ENCODE measurements at places on chromosomes 3 and 15.

DNA sequence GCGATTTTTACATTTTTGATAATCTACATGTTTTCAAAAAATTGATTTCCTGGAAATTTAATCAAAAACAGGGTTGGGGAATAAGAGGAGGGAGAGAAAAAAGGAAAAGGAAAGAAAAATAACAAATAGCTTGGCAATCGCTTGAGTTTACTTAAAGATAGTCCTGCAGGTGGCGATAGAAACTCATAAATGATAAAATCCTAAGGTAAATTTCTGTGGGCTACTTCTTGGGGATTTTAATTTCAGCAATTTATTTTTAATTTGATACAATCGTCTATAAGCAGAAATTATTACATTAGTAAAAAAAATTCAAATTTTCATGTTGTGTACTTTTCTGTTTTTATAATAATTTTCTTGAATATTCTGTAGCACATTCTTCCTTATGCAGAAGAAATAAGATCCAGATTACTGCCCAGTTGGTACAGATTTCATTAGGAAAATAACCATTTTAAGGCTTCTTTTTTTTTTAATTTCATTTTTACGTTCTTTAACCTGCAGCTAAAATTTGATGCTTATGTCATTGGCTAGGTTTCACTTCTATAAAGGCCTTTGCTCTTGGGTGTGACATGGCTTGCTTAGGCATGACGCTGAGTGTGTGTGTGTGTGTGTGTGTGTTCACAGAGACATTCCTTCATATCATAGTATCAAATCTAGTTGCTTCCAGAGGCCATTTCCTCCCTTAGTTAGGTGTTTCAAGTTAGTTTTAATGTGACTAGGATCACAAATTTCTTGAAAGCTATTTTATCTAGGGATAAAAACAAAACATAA is 181.8 kb downstream of the MCTP2 start:
- DNase-seq, result peak; percentile 36

GRCh38 chr3:143604402-143605185 is 243.7 kb downstream of the SLC9A9 start:
- DNase-seq, result peak; percentile 30

GRCh38 chr3:64561325-64561843 is 126.4 kb downstream of the ADAMTS9 start:
- no peak for DNase-seq

DNA sequence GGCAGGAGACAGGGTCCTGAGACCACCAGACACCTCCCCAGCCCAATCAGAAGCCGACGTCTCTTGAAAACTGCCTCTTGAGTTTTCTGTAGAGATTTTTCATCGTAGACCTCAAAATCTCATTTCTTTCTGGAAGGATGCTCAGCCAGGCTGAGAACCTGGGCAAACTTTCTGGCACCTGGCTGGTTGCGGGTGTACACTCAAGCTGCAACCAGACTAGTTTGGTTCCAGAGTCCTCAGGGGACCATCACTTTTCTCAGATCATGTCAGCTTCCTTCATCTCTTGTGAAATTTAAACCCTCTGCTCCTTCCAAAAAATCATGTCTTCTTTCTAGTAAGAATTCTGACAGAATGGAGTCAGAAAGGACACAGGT is 45.1 kb downstream of the CMTM7 start:
- DNase-seq, result no peak

- no peak for DNase-seq
Measured at GRCh38 chr3:160136421-160136820, 88.8 kb upstream of the C3orf80 start.

DNA sequence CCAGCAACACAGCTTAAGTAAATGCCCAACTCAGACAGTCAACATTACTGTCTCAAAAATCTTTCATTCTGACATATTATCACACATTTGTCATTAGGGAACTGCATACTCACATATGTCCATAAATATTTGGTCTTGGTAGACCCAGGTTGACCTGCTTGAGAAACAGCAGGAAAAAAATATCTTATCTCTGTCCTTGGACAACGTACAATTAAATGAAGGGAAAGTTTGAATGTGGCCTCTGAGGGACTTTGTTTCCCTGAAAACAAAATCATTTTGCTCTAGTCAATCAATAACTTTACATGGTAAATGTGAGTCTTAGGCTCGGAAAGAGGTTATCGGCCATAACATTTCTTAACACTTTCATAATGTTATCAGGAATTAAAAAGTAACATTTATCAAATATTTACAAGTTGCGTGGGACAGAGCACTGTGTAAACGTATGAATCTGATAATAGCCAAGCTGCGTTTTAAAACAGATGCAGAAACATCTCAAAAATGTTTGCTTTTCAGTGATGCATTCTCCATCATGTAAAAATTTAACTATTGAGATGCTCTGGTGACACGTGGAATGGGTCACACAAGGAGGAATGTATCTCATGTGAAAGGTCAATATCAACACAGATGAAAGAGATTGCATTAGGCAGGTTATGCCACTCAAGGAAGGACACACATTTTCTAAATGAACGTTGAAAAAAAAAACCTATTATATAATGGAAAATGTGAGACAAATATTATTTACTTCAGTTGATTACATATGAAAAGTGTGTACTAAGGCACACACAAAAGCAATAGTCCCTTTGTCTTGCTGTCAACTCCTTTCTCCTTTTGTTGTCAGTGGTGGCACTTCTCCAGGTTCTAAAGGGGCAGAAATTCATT is 304.4 kb downstream of the WDR72 start:
- no peak for DNase-seq

DNA sequence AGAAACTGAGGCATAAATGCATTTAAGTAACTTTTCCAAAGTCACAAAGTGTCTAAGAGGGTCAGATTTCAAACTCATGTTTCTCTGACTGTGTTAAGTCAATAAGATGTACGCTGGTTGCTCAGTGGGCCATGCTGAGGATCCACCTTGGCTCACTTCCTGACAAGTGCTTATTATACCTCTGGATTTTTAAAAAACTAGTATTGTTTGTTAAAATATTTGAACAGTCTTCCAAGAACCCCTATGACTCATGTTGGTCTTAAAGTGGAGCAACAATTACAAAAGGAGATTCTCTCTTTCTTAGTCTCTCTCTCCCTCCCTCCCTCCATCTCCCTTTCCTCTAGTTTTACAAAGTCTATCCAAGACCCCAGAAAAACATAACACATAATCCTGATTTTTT is 1050.2 kb downstream of the AGBL1 start:
- no peak for DNase-seq

DNA sequence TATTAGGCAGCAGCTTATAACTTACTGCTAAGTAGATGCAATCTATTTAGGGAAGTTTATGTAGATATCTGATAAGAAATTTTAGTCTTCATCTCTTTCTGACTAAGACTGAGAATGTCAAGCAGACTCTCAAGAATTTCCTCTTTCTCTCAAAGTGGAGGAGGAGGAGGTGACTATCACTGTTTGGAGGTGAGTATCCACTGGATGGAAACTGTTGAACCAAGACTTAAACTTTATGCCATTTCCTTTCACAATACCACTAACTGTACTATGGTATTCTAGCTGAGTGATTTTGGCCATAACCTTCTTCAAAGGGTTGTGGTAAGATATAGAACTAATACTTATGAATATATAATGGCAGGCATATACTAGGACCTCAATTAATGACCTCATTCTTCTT is 64.6 kb downstream of the TPRG1 start:
- DNase-seq, result no peak

DNA sequence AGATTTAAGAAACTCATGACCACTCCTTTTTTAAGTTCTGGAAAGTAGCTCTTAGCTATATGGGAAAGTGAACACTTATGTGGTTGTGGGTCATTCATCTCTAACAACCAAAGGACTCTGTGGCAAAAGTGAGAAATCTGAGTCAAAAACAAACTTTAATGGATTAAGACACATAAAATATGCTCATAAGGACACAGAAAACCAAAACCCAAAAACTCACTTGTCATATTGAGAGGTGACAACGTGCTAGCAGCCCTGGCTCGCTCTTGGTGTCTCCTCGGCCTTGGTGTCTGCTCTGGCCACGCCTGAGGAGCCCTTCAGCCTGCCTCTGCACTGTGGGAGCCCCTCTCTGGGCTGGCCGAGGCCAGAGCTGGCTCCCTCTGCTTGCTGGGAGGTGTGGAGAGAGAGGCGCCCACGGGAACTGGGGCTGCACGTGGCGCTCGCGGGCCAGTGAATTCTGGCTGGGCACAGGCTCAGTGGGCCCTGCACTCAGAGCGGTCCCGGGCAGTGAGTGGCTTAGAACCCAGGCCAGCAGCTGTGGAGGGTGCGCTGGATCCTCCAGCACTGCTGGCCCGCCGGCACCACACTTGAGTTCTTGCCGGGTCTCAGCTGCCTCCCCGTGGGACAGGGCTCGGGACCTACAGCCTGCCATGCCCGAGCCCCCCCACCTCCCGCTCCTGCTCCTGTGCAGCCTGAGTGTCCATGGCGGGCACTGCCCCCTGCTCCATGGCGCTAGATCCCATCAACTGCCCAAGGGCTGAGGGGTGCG is 30.3 kb upstream of the SKIL start:
- no peak for DNase-seq

- DNase-seq, result peak; percentile 51
Measured at GRCh38 chr3:23174426-23175039, 28.6 kb upstream of the UBE2E2 start.

DNA sequence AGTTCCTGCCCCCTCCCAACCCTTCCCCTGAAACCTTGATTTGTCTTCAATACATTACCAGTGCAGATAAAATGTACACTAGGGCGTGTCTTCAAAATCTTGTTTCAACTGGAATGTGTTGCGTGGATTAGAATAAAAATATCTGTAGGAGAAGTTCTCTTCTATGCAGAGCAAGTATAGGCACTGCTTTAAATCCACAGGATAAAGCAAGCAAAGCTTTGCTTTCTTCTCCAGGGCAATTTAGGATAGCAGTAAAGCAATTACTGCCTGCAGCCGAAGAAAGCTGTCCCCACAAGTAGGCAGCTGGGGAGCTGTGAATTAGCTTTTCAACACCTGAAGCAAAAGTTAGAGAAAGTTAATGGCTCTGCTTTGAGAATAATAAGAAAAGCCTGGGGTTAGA is 329.7 kb upstream of the KCNMB2 start:
- no peak for DNase-seq

GRCh38 chr3:58998476-58999117 is 51.2 kb downstream of the CFAP20DC start:
- DNase-seq, result peak; percentile 95

DNA sequence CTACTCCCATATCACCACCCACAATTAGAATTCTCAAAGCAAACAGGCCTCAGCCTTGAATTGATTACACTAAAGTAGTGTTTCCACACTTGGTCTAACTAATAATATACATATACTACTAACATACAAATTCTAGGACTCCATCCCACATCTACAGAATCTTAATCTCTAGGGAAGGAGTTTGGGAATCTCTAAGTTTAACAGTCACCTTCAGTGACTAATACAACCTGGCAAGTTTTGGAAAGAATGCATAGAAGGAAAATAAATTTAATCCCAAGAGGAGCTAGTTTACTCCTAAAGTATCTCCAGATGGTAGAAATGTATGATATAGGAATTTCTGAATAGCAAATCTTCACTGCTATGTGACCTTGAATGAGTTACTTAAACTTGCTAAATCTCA is 9.1 kb downstream of the CLPX start:
- DNase-seq, result no peak

DNA sequence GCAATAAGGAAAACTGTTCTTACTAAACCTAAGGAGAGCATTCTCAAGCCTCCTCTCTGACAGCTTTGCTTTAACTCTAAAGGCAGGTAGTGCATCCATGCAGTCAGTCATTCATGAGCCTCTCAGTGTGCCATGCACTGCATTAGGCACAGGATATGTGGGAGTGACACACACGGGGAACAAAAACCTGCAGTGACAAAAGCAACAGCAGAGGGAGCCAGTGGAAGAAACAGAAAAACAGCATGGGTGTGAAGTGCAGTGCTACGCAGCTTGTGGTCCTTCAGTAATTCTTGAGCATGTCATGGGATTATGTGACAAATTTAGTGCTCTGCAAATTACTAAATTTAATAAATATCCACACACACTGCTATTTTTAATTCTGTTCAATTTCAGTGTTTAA is 230.7 kb downstream of the BBX start:
- DNase-seq, result peak; percentile 25

- DNase-seq, result no peak
Measured at GRCh38 chr3:101999177-101999779, 150.0 kb downstream of the NFKBIZ start.

GRCh38 chr3:161020256-161020655 is 84.9 kb downstream of the B3GALNT1 start:
- DNase-seq, result no peak

- DNase-seq, result peak; percentile 12
Measured at GRCh38 chr15:57662802-57663201, 43.7 kb upstream of the POLR2M start.

- DNase-seq, result no peak
Measured at GRCh38 chr3:34292605-34293300, 494.3 kb downstream of the PDCD6IP start.

DNA sequence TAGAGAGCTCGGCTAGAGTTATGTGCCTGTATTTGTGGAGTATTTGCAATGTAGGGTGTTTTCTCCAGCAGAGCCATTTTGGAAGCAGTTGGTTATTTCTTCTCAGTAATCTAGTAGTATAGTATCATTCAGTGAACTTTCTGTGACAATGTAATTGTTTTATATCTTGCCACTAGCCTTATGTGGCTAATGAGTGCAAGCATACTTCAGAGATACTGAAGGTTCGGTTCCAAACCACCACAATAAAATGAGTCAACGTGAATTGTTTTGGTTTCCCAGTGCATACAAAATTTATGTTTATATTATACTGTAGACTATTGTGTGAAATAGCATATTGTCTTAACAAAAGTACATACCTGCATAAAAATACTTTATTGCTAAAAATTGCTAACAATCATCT is 286.9 kb upstream of the TBL1XR1 start:
- DNase-seq, result no peak

GRCh38 chr15:50182219-50183013 is 420 bp downstream of the SLC27A2 start:
- peak; percentile 21 for DNase-seq

DNA sequence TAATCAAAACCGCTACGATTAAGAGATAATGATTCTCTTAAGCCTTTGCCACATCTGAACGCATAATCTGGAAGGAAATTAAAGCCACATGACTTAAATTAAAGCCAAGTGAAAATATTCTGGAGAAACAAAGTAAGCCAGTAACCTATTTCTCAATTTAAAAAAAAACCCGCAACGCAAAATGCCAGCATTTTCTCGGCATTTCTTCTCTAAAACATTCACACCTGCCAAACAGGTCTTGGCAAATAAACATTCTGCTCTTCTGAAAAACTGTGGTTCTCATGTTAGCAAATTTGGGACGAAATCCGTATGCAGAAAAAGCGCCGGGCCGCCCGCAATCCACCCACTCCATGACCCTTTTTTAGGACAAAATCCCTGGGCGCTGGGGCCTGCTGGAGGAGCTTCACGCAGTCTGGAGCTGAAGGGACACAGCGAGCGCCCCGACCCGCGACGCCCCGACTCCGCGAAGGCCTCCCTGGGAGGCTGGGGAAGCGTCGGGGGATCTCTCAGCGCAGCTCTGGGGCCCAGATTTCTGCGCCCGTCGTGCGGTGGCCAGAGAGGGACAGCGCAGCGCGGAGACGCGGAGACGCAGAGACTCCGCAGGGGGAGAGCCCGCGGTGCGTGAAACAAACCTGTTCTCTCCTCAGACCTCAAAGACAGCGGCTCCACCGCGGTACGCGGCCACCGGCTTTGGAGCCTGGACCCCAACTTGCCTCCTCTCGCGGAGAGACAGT is 471 bp downstream of the NKIRAS1 start:
- no peak for DNase-seq
